ENCODE measurements at places on chromosomes 7 and 10.

DNA sequence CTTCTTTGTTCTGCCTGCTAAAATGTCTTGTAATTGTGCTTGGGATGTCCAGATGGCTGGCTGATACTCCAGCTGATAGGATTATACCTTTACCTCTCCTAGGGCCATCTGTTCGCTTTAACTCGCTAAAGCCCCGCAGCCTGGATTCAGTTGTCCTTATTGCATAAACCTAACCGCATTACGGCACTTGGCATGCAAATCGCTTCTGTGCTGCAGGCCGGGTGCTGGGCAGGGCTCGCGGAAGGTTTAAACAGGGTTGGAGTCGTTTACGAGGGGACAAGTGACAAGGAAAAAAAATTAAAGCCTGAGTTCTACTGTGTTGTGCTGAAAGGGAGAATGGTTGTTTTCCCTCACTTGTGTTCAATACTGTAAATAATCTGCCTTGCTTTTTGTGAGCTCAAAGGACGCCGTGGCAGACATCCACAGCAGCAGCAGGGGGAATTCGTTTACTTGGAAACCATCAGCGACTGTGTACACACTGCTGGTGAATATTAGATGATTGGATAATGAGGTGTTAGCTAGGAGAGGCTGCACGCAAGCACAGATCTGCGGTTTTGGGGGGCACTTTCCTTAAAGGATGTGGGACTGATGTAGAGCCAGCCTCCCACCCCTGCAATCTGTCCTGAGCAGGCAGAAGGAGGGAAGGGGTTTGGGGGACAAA, 93.0 kb downstream of the EBF3 start:
- DNase-seq, result no peak

- DNase-seq, result no peak
These were observed 6.9 kb upstream of the GNG11 start for GRCh38 chr7:93914581-93915066.

DNA sequence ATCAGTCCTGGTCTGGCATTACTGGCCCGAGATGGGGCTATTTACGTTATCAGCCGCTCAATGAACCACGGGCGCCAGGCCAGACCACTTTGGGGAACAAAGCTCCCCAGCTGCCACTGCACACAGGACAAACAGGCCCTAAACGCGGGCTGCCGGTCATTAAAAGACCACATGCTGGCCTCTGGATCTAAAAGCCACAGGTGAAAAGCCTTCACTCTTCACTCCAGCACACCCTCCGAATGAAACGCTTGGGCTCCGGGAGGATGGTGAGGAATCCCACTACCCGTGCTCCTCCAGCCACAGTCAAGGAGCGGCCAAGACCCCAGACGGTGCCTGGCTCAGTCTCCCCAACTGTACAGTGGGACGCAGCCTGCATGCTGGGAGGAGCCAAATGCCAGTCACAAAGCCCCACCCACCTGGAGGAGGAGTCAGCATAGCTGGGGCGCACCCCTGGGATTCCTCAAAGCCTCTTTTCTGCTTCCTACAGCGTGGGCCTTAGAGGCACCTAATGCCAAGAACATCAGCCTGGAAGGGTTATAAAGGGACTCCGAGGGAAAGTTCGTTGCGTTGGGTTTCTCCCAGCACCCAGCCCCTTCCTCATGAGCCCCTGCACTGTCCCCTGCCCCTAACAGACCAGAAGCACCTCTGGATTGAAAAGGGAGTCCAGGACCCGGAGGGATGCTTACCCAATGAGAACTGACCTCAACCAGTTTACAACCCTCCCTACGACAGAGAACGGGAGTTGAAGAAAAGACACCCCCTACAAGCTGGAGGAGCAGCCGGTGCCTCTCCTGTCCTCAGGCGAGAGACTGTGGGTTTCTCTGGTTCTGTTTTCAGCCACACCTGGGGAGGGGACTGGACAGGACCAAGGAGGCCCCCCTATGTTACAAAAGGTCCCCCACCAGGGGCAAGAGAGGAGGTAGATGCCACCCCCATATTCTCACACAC, 4.7 kb downstream of the PDGFA start:
- peak; percentile 51 for DNase-seq

DNA sequence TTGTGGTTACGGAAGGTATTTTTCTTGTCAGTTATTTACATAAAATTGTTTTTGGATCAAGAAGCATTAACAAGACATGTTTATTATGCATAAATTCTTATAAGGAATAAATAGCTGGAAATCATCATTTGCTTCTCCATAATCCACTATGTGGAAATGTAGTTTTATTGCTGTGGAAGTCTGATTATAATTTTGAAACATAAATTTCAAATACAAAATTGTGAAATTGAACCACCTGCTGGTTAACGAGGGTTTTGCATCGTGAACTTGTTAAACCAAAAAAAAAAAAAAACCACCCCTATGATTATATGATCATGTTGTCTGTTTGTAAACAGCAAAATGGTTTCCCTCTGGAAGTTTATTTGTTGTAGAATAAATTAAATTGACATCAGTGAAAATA, 25.9 kb downstream of the ABRAXAS2 start:
- DNase-seq, result no peak

DNA sequence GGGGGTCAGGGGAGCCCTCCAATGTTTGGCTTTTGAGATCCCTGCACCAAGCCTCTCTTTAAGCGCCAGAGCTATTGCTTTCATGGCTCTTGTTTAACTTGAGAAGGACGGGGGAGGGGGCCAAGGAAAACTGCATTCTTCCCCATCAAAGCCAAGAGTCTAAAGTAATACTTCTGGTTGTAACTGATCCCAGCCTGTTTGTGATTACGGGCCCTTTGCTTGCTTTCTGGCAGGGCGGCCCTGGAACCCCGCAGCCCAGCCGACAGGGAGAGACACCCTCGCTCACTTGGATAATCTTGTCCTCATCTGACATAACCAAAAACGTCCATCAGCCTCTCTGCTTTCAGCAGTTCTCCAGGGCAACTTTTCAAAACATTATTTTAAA, 154.7 kb downstream of the NEURL1 start:
- no peak for DNase-seq

DNA sequence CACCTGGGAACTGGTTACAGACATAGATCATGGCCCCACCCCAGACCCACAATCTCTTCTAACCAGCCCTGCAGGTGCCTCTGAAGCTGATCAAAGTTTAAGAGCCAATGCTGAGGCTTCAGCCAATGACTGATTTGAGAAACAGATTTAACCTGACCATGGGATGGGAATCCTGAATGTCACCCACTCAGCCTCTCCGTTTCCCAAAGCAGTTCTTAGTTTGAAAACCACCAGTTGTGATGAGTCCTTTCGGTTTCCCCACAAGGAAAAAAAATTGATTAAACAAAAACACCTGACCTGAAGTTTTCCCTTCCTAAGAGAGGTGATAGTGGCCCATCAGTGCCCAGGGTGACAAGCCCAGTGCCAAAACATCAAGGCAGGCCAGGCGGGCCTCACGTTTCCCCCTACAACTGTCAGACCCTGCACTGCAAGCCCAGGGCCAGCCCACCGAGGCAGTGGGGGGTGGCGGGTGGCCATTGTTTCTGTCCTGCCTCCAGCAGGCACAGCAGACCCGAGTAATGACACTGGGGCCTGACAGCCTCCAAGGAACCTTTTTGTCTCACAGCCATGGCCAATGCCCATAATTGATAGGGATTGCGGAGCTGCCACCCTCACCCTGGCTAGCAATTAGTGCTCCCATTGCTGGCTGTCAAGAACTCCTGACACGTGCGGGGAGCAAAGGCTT, 75.4 kb upstream of the ZMIZ1 start:
- no peak for DNase-seq

- DNase-seq, result no peak
These were observed 155.7 kb downstream of the EBF3 start for GRCh38 chr10:129808092-129808983.

GRCh38 chr7:30787486-30787885, 16.3 kb downstream of the MINDY4 start:
- DNase-seq, result no peak

DNA sequence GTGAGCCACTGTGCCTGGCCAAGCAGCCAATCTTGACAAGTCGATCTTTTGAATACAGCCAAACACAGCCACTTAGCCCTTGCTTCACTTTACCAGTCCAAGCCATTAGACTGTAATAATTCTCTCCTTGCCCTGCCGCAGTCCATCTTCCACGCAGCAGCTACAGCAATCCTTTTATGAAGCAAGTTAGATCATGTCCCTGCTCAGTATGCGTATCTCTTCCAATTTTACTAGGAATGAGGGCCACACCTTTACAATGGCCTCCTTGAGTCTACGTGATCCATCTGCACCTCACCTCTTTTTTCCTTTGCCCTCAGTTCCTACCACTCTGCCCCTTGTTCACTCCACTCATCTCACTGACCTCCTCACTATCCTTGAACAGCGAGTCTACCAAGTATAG, 22.2 kb downstream of the GSAP start:
- no peak for DNase-seq

DNA sequence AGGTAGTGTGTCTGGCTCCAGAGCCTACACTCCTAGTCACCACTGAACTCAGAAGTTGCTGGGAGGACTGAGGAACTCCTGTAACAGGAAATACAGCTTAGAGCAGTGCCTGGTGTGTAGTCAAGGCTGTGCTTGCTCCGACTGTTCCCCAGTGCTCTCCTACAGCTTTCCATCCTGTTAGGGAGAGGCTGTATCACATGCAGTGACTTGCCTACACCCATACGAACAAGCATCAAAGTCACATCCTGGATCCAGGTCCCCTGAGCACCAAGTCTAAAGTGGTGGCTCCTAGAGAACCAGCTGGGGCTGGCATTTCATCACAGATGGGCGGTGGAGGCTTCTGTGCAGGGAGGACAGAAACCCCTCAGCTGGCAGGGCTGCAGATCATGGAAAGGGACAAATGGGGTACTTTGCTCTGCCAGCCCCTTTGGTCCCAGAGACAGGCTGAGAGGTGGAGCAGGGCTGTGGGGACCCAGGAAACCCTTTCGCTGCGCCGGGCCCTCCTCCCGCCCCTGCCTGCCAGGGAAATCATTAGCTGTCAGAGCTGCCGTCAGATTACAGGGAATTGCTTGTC, 7.7 kb downstream of the ASB10 start:
- DNase-seq, result no peak

- DNase-seq, result no peak
These were observed 21.8 kb downstream of the CXCL12 start for GRCh38 chr10:44362866-44363711.

DNA sequence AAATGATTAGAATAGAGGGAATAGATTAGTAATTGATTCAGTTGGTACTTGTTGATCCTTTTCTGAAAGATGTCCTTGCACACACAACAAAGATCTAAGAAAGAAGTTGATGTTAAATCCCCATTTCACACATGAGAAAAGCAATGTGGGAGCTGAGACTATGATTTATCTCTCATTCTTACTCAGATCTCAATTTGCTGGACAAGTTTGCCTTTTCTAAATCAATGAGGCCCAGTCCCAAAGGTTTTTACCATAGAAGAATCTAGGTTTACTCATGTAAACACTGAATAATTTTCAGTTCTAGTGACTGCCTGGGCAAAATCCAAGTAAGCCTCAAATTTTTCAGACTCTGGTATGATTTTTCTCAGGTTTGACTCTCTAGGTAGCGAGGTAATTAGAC, 25.5 kb upstream of the PLXNA4 start:
- DNase-seq, result no peak

GRCh38 chr10:31017534-31018355, 13.9 kb downstream of the ZNF438 start:
- no peak for DNase-seq

DNA sequence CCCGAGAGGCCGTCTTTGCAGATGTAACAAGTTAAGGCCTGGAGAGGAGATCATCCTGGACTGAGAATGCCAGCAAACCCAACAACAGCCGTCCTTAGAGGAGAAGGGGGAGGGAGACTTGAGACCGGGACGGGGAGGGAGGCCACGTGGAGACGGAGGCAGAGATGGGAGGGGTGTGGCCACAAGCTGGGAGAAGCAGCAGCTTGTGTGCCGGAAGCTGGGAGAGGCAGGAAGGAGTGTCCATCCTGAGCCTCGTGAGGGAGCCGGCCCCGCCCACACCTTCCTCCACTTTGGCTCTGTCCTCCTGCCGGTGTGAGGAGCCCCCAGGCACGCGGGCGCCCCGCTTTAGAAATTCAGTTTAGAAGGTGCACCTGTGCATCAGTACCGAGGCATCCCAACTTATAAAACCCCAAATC, 95.7 kb downstream of the DNAJB6 start:
- DNase-seq, result no peak

- no peak for DNase-seq
These were observed 28.9 kb downstream of the BAG3 start for GRCh38 chr10:119680050-119680449.

GRCh38 chr7:151867912-151868311, 9.0 kb downstream of the PRKAG2 start:
- no peak for DNase-seq

- no peak for DNase-seq
These were observed 57.4 kb downstream of the CHST15 start for GRCh38 chr10:124035928-124036558.

DNA sequence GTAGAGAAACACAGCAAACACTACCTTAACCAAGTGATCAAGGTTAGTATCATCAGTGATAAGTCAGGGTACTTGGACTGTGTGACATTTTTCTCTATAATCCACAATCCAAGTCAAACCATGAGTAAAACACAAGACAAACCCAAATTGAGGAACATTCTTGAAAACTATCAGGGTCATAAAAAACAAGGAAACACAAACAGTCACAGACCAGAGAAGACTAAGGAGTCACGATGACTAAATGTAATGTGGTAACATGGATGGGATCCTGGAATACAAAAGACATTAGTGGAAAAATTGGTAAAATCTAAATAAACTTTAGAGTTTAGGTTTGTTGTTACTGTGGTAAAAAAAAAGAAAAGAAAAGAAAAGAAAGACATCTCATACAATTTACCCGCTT, 103.8 kb downstream of the ARMH3 start:
- no peak for DNase-seq

DNA sequence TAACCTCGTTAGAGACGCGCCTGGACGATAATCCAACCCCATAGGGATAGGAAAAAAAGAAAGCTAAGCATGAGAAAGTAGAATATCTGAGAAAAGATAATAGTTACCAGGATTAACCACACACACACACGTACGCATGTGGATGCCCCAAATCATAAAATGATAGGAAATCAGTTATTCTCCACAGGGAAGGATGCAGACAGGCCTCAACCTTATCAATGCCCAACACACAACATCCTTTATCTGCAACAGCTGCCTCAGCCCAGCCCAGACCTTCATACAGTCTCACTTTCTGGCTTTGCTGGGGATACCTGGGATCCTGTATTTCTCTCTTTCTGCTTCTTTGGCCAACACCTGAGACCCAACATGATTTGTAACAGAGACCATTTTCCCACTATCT, 123.0 kb downstream of the NOC3L start:
- no peak for DNase-seq

- DNase-seq, result no peak
These were observed 38.1 kb downstream of the CFAP46 start for GRCh38 chr10:132904181-132904813.

GRCh38 chr10:33719005-33719703, 384.7 kb upstream of the NRP1 start:
- no peak for DNase-seq

DNA sequence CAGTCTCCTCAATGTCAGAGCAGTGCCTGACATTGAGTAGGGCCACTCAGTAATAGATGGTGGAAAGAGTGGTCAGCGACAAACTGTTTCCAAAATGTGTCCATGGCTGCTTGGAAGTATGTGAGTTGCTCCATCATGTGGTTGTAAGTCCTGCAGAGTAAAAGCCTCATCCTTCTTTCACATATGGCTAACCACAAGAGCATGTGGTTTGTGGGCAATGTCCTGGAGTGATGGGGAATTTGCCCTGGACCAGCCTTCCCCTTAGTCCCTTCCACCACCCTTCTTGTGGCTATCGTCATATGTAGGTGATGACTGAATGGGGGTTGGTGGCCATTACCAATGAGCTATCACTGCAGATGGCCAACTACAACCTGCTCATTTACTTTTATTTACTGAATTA, 33.0 kb upstream of the PLXNA4 start:
- DNase-seq, result no peak

- no peak for DNase-seq
These were observed 80.3 kb upstream of the FAM171A1 start for GRCh38 chr10:15451137-15452094.
